Small intestine (tissue), 16 donors: ENCODE measurements at places on chromosomes 4 and X.

- no peak for DNase-seq
Observed at GRCh38 chr4:2588259-2588658, 51.8 kb downstream of the FAM193A start.

DNA sequence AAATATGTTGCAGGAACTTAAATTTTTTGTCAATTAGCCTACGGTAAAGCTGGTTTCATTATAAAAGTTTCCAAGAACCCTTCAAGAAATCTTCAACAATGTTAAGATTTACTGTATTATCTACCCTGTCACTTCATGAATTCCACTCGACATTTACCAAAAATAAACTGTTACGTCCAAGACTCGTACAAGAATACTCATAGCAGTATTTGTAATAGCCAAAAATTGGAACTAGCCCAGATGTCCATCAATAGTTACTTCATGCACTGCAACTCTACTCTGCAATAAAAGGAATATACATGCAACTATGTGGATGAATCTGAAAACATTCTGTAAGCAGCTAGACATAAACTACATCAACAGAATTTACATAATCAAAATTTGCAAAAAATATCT lies 13.4 kb downstream of the RBMX start:
- DNase-seq, result no peak

DNA sequence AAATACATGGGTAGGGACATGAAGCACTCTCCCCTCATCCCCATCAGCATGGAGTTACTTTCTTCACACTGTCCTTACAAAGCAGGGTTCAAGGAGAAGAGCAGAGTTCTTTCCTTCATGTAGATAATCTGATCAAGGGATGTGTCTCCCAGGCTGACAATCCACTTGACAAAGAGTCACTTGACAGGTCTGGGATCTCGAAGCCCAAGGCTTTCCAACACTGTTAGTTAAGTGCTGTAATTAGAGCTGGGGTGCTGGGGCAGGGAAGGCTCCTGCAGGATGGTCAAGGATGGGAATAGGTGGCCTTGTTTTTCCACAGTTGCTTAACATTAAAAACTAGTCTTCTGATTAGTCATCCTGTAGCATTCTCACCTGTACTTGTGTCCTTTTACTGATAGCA lies 38.0 kb downstream of the CCNG2 start:
- no peak for DNase-seq

DNA sequence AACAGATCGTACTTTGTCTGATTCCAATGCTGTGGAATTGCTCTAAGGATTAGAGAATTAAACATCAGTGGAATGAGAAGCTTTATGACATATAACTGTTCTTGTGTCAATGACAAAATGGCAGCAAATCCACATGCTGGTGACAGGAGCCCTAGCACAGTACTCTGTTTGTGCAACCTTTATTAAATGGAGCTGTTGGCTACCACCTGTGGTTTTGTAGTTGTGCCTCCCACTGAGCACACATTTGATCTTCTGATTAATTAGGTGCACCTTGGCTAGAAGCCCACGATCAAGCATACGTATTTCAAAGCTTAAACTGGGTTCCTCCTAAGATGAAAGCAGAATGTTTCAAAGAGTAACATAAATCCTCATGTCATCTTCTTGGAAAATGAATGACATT lies 394.0 kb upstream of the IGFBP7 start:
- DNase-seq, result no peak

DNA sequence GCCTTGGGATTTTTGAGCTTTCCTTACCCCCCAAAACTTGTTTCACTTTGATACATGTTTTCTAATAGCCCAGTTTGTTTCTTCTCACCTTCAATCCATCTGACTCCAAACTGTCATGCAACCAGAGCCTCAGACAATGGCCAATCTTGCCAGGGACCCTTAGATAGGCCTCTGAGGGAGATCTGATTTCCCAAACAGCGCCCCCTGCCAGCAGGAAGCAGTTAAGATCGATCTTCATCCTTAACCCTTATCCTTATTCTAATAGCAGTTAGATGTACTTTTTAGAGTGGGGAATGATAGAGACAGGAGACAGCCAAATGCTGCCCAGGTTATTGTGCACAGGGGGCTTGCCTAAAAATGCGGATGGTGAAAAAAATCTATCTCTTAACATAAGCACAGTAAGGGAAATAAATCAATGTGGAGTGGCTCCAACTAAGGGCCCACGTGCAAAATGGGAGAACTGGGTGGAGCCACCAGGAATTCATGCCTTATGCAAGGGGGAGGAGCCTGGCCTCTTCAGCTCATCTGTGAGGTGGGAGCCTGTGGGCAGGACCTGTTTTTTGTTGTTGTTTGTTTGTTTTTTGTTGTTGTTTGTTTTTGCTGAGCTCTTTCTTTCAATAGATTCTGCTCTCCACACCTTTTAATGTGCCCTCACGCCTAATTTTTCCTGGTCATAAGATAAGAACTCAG lies 833.6 kb upstream of the AGA start:
- DNase-seq, result no peak

DNA sequence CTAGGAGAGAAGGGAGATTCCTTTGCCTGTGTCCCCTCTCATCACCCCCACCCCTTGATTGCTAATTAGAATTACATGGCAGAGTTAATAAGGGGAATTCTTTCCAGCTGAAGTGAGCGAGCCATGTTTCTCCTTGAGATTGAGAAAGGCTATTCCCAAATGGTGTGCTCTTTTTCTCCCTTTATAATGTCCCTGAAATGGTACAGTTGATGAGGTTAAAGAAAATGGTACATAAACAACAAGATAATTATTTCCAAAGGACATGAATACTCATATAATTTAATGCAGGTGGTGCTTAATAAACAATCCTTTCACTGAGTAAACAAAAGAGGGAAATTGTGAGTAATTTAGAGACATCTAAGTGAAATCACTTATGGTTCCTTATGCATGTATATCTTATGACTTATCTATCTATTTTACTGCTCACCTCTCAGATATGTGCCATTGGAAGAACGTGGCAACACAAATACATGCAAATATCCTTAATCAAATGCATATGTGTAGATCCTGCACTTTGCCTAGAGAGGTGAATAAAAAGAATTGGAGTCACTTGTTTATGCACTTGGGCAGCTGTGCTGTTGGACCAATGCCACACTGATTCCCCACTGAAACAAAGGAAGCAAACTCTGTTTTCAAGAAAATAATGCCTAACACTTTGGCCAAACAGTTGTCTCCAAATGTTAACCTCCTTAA lies 106.6 kb upstream of the WDR44 start:
- no peak for DNase-seq

DNA sequence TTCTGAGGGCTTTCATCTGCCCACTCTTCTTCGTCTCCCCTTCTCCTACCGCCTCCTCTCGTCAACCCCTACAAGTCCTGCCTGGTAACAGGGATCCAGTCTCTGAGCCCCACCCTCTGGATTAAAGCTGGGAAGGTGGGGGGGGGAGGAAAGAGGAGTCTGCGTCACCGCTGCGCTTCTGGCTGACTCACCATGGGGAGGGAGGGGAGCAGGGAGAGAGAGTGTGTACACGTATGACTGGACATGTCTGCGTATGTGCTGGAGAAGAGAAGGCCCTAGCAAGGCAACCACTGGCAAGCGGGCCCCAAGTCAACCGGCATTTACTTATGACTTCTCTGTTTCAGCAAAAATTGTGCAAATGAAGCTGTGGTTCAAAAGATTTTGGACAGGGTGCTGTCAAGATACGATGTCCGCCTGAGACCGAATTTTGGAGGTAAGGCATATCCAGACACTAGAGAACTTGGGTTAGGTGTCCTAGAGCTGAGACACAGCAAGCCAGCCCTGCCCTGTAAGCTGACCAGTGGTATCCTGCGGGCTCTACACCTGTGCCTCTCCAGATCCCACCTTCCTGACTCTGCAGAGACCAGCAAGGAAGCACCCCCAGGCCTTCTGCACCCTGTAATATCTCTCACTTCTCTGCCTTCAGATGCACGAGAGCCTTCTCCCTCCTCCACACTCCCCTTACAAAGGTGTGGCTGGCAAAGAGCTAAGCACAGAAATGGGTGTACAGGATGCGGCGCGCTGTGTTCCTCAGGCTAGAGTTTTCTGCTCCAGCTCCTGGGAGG lies 2.5 kb downstream of the GABRQ start:
- no peak for DNase-seq

- DNase-seq, result no peak
Observed at GRCh38 chrX:109728173-109728535, 4.9 kb downstream of the ACSL4 start.

GRCh38 chr4:1323635-1324442 lies 23.2 kb upstream of the UVSSA start:
- no peak for DNase-seq

DNA sequence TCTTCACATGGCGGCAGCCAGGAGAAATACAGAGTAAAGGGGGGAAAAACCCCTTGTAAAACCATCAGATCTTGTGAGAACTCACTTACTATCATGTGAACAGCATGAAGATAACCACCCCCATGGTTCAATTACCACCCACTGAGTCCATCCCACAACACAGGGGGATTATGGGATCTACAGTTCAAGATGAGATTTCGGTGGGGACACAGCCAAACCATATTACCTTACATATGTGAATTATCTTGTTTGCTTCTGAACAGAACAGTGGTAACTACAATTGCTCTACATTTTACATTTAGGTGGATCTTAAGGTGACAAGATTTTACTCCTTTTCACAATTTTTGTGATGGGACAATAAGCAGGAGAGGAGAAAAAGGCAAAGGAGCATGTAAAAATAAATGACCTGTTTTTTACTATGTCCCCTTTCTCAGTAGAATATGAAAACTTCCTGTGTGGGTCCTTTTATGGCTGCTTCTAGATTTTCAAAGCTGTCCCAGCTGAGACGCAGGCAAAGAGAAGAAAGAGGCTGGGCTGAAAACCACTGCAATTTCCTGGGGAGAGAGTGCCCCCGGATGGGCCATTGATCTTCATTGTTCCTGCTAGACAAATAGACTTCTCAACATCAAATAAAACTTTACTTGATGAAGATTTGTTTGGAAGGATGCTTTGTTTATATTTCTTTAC lies 45.9 kb upstream of the PGM2 start:
- DNase-seq, result peak; percentile 48

GRCh38 chr4:183348706-183349659 lies 26.8 kb upstream of the CLDN24 start:
- DNase-seq, result peak; percentile 26

- DNase-seq, result peak; percentile 19
Observed at GRCh38 chrX:70553516-70553915, 108.9 kb downstream of the DLG3 start.

DNA sequence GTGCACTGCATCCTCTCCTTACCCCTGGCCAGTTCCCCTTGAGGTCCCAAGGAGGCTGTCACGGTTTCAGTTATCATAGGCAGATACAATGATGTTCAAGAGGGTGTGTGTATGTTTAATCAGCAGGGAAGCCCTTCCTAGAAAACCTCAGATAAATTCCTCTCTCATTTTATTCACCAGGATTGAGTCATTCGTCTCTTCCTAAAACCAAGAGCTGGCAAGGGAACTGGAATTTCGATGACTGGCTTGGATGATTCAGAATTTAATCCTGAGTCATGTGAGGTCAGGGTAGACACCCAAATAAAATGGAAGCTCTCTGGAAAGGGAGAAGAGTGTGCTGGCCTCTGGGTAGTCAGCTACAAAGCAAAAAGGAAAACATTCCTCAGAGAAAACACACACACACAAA lies 106.2 kb upstream of the RAPGEF2 start:
- no peak for DNase-seq

DNA sequence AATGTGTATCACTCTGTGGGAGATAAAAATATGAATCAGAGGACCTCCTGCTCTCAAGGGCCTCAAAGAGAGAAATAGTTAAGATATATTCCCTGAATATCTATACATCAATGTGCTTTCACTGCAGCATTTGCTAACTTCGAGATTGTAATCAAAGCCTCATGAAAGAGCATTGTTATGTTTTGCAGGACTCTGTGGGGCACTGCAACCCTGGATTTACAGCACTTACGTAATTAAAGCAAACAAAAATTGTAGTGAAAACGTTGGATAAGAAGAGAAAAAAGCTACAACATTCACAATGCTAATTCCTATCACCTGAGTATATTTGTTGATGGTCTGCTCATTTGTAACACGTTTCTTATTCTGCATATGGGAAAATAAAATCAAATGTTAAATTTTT lies 48.0 kb downstream of the ETNPPL start:
- no peak for DNase-seq

DNA sequence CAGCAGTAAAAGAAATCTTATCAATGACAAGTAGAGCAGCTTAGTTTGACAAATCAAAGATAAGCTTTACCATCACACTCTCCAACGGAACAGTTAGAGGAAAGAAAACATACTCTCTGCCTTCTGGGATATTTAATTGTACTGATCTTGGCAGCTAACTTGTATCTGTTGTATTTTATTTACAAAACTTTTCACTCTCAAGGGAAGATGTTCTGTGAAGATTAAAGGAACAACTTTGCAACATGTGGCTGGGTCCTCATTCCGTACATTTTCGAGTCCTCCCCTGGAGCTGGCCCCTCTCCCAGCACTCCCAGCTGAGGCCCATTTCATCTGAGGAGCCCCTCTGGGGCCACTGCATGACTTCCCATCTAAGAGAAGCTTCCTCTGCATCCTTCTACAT lies 74.4 kb downstream of the RPS3A start:
- DNase-seq, result no peak

DNA sequence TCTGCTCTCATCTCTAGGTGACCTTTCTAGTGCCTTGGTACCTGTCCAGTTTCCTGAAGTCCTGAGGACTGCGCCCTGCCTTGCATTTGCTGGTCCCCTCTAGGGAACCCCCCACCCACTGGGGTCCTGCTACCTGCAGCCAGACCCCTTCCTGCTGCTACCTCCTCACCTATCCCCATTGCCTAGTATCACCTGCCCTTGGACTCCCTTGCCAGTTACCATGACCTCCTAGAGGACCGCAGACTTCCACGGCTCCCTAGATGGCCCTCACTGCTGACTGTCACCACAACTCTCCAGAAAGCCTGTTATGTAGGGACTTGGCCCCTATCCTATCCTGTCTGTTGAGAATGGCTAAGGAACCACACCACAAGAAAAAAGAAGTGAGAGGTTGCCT lies 166.6 kb downstream of the EFNB1 start:
- no peak for DNase-seq
